ENCODE measurements at places on chromosomes 13 and 19. TPM values are rescaled to one million over a fixed set of nuclear protein-coding genes. Genes with fewer than 3 reads are reported as not detected.

- no peaks in the 10 kb centered on the region for H3K27me3 ChIP-seq
- no peaks in the 10 kb centered on the region for H3K36me3 ChIP-seq
- peak overlapping the region; percentile 27 for H3K27ac ChIP-seq
- H3K4me3 ChIP-seq = no peak overlapping the region
Measured at GRCh38 chr13:26482451-26483197, 74.9 kb upstream of the WASF3 start.

The URAD gene
- not detected for total RNA-seq

DNA sequence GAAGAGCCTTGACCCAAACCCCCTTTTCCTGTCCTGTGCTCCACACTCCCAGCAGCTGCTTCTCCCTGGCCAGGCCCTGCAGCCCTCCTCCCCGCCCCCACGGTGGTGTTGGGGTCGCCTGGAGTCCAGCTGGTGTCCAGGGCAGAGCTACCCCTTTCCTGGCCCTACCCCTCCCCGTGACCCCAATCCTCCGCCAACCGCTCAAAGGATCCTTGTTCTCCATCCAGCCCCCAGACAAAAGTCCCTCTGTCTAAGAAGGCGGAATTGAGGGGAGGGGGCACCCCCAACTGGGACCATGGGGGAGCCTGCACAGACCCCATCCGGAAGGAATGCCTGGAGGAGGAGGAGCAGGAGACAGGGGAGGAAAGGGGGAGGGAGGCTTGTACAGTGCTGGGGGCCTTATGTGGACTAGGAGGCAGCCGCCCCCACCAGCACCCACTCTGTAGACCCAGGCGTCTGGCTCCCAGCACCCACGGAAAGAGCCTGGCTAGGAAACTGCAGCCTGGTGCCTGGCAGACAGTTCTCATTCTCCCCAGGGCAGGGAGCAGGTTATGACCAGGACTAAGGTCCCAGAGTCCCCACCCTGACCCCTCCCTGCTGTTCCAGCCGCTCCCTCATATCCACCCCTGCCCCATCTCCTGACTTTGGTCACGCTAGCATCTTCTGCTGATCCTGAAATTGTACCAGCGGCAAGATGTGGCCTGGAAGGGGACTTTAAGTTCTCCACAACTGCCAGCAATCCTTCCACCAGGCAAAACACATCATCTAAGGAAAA, at the start of gene FXYD3:
FXYD3 (plus strand) TSS at position 647 of the 775 bp plus-strand sequence. CDS start 3,554 bp downstream, outside the sequence.
- DNase-seq = no peak
- H3K4me1 ChIP-seq = peaks cover 8% of the 10 kb centered on the region
- no peaks in the 10 kb centered on the region for H3K36me3 ChIP-seq
- peak within 1 kb of the TSS; percentile 41 for H3K4me3 ChIP-seq
- H3K27me3 ChIP-seq = no peaks in the 10 kb centered on the region

DNA sequence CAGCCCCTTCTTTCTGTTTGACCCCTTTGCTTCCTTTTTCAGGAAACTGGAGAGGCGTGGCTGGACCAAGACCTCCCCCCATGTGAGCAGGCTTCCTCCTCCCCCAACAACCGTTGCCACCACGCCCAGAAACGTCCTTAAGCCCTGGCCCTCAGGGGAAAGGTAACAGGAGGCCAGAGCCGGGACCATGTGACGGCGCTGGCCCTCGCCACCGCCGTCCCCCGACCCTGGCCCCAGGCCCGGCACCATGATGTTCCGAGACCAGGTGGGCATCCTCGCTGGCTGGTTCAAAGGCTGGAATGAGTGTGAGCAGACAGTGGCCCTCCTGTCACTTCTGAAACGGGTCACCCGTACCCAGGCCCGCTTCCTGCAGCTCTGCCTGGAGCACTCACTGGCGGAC, 14.4 kb downstream of the SAMD4B start:
- no peak overlapping the region for H3K4me3 ChIP-seq
- peaks cover 2% of the 10 kb centered on the region for H3K36me3 ChIP-seq
- DNase-seq = no peak
- peaks cover 9% of the 10 kb centered on the region for H3K4me1 ChIP-seq
- H3K27me3 ChIP-seq = no peaks in the 10 kb centered on the region

DNA sequence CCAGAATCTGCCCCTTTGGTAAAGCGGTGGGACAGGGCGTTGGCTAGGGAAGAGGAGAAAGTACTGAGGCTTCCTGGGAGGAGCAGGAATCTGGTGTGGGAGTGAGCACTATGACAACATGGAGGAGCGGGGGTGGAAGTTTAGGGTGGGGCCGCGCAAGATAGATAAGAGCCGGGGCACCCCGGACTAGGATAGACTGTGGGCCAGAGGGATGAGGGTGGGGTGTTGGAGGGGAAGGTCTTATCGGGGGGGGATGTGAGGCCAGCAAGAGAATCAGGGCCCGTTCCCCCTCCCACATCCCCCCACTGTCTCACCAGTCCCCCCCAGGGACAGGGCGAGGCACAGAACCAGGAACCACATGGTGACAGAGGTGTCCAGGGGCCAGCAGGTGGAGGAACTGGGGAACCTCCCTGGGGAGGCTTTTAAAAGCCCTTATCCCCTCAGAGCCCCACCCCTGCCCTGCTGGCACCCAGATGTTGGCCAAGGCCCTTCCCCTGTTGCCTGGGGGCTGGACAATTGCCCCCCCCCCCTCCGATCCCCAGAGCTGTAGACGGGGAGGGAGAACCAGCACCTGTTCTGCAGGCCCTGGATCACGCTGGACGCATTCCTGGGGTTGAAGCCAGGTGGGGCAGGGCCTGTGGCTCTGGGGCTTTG, at the start of gene KLK1:
KLK1 (minus strand) TSS at position 399 of the 654 bp plus-strand sequence; CDS start at position 360, 39 bp downstream.
- H3K36me3 ChIP-seq = no peaks in the 10 kb centered on the region
- H3K4me1 ChIP-seq = peaks cover 6% of the 10 kb centered on the region
- H3K27me3 ChIP-seq = peaks cover 73% of the 10 kb centered on the region
- H3K27ac ChIP-seq = no peak within 1 kb of the TSS
- no peak for DNase-seq
- no peak within 1 kb of the TSS for H3K4me3 ChIP-seq

DNA sequence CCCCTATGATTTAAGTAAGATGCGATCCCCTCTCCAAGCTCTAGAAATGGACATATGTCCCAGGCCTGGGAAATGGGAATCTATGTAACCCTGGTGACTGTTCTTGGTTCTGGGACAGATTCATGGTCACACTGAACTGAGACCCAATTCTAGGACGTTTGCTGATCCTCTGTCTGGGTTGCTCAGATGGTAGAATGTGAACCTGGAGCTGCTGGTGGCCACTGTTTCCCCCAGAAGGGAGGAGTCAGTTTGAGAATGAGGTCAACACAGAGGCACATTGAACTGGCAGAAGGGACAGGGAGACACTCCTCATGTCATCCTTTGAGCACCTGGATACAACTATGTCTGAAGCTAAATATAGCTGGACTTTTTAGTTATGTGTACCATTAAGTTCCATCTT, 29.1 kb downstream of the FAM187B start:
- H3K27ac ChIP-seq = no peak overlapping the region
- H3K36me3 ChIP-seq = no peaks in the 10 kb centered on the region
- no peak overlapping the region for H3K4me3 ChIP-seq
- H3K27me3 ChIP-seq = peaks cover 4% of the 10 kb centered on the region

The ZNF813 gene
- 1.8 TPM for total RNA-seq

DNA sequence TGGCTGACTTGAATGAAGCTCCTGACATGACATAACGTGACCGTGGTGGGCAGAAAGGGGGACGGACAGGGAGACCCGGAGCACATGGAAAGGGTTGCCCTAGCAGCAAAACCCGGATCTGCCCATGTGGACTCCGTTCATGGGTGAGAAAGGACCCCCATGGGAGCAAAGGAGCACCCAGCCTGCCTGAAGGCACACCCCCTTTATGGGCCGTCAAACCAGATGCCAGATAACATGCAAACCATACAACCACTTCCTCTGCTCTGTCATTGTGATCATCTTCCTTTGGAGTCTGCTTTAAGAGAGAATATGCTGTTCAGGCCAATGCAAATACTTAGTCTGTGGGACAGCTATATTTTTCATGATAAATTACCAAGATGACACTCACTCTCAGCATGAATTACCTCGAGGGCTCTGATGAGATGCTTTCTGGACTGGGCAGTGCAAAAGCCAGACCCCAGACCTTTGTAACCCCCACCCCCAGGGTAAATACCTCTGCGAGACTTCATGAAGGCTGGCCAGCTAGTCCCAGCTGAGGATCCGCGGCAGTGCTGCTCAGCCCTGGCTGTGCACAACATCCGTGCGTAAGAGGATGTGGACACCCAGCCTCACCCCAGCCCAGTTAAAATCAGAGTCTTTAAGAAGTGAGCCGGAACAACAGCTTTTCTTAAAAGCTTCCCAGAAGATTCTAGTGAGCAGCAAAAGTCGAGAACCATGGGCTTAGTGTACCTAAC, 126.6 kb downstream of the USP12 start:
- H3K4me1 ChIP-seq = no peaks in the 10 kb centered on the region
- H3K27ac ChIP-seq = no peak overlapping the region
- no peaks in the 10 kb centered on the region for H3K27me3 ChIP-seq
- DNase-seq = no peak

GRCh38 chr13:80157261-80157932, 183.5 kb downstream of the SPRY2 start:
- no peak overlapping the region for H3K27ac ChIP-seq
- H3K4me1 ChIP-seq = no peaks in the 10 kb centered on the region
- no peak overlapping the region for H3K4me3 ChIP-seq
- no peaks in the 10 kb centered on the region for H3K27me3 ChIP-seq
- H3K36me3 ChIP-seq = no peaks in the 10 kb centered on the region

DNA sequence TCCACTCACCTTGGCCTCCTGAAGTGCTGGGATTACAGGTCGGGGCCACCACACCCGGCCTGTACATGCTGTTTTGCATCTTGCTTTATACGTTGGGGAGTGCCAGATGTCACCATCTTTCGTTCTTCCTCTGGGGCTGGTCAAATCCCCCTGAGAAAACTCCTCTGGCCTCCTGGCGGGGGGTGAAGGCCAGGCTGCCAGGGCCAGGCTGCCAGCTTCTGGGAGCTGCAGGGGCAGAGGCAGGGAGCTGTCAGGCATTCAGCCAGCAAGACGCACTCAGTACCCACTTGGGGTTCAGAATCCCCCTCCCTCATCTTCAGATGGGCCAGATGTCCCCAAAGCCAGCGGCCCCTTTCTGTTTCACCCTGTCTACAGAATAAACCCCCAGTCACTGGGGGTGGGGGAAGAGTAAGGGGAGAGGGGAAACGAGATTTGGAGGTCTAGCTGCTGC, 16.1 kb downstream of the ZSWIM9 start:
- no peaks in the 10 kb centered on the region for H3K36me3 ChIP-seq
- H3K4me1 ChIP-seq = no peaks in the 10 kb centered on the region
- no peak overlapping the region for H3K27ac ChIP-seq
- no peaks in the 10 kb centered on the region for H3K27me3 ChIP-seq
- no peak for DNase-seq

The PEX11G gene
- 1.9 TPM for total RNA-seq

DNA sequence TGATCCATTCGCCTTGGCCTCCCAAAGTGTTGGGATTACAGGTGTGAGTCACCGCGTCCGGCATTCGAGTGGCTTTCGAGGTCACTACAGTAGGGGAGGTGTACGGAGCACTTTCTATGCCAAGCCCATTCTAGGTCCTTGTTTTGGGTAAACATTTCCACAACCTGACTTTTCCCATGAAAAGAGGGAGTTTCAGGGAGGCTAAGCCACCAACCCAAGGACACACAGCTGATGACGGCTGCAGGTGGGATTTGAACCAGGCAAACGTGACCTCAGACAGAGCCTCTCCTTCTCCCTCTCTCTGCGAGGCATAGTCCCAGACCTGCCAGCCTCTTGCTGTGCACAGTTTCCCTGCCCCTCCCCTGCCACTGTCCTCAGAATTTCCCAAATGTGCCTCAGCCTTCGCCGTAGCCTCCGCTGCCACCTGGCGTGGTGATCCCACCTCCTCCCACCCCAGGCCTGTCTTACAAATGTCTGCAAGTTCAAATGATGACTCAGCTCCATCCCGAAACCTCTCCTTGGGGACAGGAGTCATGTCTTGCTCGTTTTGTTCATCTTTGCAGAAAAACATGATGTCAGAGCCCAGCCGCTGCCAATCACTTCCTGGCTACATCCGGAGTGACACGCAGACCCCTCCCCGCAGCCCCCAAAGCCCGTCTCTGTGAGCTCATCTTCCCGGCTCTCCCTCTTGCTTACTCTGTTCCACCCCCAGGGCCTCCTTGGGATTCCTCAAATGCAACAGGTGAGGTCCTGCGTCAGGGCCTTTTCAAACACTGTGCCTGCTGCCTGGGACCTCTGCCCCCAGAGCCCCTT, 6.6 kb upstream of the GADD45B start:
- H3K4me1 ChIP-seq = no peaks in the 10 kb centered on the region
- no peak overlapping the region for H3K27ac ChIP-seq
- no peaks in the 10 kb centered on the region for H3K36me3 ChIP-seq
- H3K27me3 ChIP-seq = no peaks in the 10 kb centered on the region
- no peak overlapping the region for H3K4me3 ChIP-seq

The PSG3 gene
- not detected for total RNA-seq

GRCh38 chr13:20221772-20222171, 10.3 kb downstream of the GJB6 start:
- H3K4me1 ChIP-seq = no peaks in the 10 kb centered on the region
- H3K27ac ChIP-seq = no peak overlapping the region

DNA sequence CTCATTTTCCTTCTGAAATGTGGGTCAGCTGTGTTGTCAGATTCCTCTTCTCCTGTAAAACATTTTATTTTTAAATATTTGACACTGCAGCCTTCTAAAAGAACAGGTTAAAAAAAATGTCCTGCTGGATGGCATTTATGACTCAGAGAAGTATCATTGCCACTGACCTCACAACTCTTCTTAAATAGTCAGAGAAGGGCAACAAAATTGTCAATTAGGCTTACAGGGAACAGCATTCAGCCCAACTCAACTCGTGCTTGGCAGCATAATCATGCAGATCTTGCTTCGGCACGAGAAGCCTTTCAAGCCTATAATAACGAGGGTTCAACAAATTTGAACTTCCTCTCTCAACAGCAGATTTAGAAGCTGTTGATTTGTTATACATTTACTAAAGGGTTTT, 296.7 kb upstream of the DACH1 start:
- H3K4me3 ChIP-seq = no peak overlapping the region
- no peak overlapping the region for H3K27ac ChIP-seq
- no peak for DNase-seq
- no peaks in the 10 kb centered on the region for H3K27me3 ChIP-seq
- H3K4me1 ChIP-seq = no peaks in the 10 kb centered on the region

The IGFLR1 gene
- 2.2 TPM for total RNA-seq

The IGFL2 gene
- total RNA-seq = not detected

GRCh38 chr13:23736541-23736940, 152.7 kb downstream of the MIPEP start:
- no peaks in the 10 kb centered on the region for H3K36me3 ChIP-seq
- H3K4me1 ChIP-seq = no peaks in the 10 kb centered on the region
- no peaks in the 10 kb centered on the region for H3K27me3 ChIP-seq
- no peak for DNase-seq
- H3K4me3 ChIP-seq = no peak overlapping the region

GRCh38 chr19:39174142-39174541, 22.6 kb upstream of the NCCRP1 start:
- no peak overlapping the region for H3K27ac ChIP-seq
- no peak for DNase-seq
- no peaks in the 10 kb centered on the region for H3K27me3 ChIP-seq
- H3K36me3 ChIP-seq = peaks cover 10% of the 10 kb centered on the region
- H3K4me3 ChIP-seq = no peak overlapping the region
- H3K4me1 ChIP-seq = no peaks in the 10 kb centered on the region

- no peak for DNase-seq
- no peak overlapping the region for H3K27ac ChIP-seq
- no peaks in the 10 kb centered on the region for H3K27me3 ChIP-seq
- no peaks in the 10 kb centered on the region for H3K4me1 ChIP-seq
- H3K4me3 ChIP-seq = no peak overlapping the region
Measured at GRCh38 chr13:43567608-43568007, 219.2 kb downstream of the ENOX1 start.

The BRME1 gene
- 0.86 TPM for total RNA-seq

The ZFP28 gene
- total RNA-seq = 8.5 TPM

Measured in heart right ventricle (tissue), 16 donors.